Fibroblast of lung (primary cell): ENCODE measurements at places on chromosomes 3 and 15. TPM values are rescaled to one million over a fixed set of nuclear protein-coding genes. Genes with fewer than 3 reads are reported as not detected.

DNA sequence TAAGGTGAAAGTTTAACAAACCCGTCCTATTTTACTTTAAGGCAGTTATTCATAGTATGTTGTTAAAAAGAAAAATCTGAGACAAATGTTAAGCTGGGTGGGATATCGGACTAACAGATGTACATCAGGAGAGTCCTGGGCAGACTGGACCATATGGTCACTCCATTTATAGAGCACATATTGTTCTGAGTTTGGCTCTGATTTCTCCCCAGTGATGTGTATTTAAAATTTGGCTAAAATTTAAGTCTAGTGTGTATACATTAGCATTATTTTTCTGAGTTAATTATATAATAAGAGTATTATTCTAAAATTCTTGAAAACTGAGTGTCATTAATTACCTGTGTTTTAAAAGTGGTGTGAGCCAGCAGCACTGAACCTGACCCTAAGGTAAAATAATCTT lies 6.1 kb downstream of the GMPS start:
- DNase-seq: no peak

The FOXB1 gene
- polyA plus RNA-seq: not detected in 2 replicates

- DNase-seq: no peak
Measured at GRCh38 chr3:187841560-187841959, 96.3 kb upstream of the BCL6 start.

The SIDT1 gene
- 0.01 TPM in 1 of 2 replicates, not detected in the other for polyA plus RNA-seq

DNA sequence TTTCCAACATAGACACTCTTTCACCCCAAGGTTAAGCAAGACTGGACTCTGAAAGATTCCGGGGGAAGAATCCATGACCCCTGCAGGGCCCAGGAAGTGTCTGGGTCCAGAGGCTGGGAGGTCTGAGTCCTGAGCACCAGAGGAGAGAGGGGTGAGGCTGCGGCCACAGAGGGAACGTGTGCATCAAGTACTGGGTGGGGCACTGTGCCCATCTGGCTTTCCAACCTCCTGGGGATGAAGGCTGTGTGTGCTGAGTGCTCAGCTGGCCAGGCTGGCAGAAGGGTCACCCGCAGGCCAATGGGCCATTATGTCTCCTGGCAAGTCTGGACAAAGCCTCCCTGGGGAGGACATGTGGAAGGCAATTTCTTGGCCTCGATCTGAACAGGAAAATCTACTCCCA lies 3.3 kb downstream of the CHRNA3 start:
- no peak for DNase-seq
